ENCODE measurements at places on chromosomes 3 and 15.

GRCh38 chr3:146067048-146067447 lies 93.9 kb downstream of the PLOD2 start:
- no peak for DNase-seq

- DNase-seq: no peak
Measured at GRCh38 chr3:3110749-3111361, 681 bp upstream of the IL5RA start.

GRCh38 chr3:50562861-50563260 lies 4.7 kb downstream of the C3orf18 start:
- no peak for DNase-seq

- no peak for DNase-seq
Measured at GRCh38 chr3:71398157-71398836, 185.2 kb downstream of the FOXP1 start.

GRCh38 chr3:101533603-101533968 lies 20.6 kb upstream of the SENP7 start:
- DNase-seq: no peak

GRCh38 chr15:73380661-73381060 lies 11.9 kb upstream of the HCN4 start:
- no peak for DNase-seq

- no peak for DNase-seq
Measured at GRCh38 chr15:35170207-35170606, 85.1 kb upstream of the NANOGP8 start.

- DNase-seq: no peak
Measured at GRCh38 chr3:109098079-109098644, 19.8 kb downstream of the MORC1 start.

GRCh38 chr15:74958320-74958907 lies 1.8 kb upstream of the RPP25 start:
- DNase-seq: no peak

DNA sequence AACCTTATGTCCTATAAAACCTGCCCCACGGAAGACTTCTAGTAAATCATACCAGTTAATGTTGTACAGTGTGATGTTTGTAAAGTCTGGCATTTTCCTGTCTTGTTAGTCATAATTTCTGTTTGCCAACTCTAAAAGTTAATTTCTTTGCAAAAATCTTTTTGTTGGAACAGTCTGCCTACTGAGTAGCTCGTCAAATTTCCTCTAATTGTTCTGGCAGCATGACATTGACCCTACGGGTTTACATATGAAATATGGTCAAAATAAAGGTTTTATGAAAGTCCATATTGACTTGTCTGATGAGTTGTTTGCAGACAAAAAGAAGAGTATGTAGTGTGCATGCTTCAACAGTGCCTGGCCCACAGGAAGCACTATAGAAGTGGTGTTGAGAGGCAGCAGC lies 79.8 kb upstream of the SOX2 start:
- no peak for DNase-seq

DNA sequence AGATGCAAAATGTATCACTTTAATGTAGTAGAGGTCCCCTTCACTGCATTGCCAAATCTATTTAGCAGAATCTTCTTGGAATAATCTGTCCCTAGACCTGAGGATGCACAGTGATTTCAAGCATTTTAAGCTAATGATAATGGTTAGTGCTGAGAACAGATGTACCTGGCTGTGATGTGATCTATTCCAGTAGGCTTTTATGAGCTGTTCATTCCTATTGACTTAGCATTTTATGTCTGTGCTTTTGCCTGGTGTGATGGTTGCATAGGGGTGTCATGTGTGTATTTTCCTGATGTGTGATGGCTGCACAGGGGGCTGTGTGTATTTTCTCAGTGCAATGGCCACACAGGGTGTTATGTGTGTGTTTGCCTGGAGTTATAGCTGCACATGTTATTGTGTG lies 272.9 kb downstream of the TIGIT start:
- no peak for DNase-seq

GRCh38 chr3:172315401-172316091 lies 132.7 kb downstream of the GHSR start:
- no peak for DNase-seq

GRCh38 chr3:50572158-50572557 lies 2.8 kb downstream of the HEMK1 start:
- peak; percentile 68 for DNase-seq

DNA sequence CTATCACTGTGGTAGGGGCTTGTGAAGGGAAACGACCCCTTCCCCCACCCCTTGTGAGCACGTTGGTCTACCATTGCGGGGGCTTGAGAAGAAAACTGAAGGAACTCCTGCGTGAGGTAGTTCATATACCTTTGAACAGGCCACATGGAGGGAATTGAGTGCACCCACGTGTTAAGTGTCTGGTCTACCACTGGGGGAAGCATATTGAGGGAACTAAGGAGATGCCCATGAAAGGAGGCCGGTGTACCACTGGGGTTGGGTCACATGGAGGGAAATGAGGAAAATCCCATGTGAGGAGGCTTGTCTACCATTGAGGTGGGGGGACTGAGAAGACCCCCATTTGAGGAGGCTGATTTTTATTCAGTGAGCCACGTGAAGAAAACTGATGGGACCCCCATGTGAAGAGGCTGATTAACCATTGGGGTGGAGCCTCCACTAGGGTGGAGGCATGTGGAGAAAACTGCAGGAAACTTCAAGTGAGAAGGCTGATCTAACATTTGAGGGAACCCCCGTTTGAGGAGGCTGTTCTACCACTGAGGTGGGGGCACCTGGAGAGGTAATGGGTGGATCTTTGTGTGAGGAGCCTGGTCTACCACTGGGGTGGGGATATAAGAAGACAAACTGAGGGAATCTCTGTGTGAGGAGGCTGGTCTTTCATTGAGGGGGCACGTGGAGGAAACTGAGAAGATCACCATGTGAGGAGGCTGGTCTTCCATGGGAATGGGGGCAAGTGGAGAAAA lies 163.2 kb downstream of the FBLN2 start:
- DNase-seq: no peak

- DNase-seq: no peak
Measured at GRCh38 chr3:32009101-32009500, 27.6 kb downstream of the ZNF860 start.

DNA sequence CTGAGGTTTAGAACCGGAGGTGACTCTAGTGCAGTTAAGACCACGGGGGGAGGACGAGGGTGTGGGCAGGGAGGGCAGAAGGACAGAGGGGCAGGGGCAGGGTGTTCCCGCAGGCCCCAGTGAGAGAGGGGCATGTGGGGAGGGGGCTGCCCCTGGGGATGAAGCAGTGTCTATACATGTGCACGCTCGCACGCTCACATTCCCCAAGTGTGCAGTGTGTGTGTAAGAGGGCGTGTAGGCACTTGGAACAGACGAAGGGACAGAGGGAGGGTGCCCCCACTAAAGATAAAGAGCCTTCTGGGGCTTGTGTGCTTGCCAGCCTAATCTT lies 69.5 kb upstream of the MEF2A start:
- no peak for DNase-seq

- DNase-seq: no peak
Measured at GRCh38 chr15:75022783-75023180, 608 bp upstream of the PPCDC start.

DNA sequence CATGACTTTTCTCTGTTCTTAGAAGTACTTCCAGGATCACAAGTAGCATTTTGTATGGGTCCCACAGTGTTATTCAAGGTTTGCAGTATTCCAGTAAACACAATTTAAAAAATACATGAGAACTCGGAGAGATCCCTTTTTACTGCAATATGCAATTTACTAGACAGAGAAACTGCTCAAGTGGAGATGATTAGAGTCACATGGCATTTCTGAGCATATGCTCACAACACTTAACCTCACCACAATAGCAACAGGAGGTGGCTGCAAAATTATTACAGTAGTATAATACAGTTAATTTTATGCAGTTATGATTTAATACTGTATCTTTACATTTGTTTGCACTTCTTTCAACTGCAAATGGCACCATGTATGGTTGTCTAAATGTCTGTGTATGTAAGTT lies 87.5 kb downstream of the PIK3CB start:
- DNase-seq: no peak

Data from stimulated activated CD8-positive, alpha-beta memory T cell treated with anti-CD3 and anti-CD28 coated beads, Interleukin-7, amount 100 ng/mL, for 1 hour (primary cell).